NCI-H1930 (cell line): ENCODE measurements at places on chromosomes 4 and X.
A peak's percentile ranks its signal among the peaks of the same experiment; 100 is the strongest.

DNA sequence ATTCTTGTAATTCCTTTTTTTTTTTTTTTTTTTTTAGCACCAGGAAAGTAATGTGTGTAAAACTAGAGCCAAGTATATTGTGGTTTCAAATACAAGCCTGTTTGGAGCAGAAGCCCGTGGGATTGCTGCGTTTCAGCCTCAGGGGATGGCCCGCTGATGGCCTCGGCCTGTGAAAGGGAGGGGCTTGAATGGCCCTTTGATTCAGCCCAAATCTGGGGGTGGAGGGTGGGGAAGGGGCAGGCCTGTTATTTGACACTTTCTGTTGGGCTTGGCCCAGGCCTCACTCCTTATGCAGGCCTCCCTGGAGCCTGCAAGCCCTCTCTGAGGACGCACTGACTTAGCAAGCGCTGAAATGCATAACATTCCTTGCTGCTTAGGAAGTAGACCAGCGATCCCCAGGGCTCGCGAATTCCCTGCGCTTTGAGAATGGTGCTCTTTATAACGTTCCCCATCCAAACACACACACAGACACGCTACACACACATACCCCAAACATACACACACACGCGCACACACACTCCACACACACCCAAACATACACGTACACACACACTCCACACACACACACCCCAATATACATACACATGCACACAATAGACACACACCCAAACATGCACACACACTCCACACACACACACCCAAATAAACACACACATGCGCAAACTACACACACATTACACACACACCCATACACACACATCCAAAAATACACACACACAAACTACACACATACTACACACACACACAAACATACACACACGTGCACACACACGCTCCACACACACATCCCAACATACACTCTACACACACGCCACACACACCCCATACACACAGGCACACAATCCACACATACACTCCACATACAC lies 29.6 kb downstream of the TLR10 start:
- peak; percentile 31 for DNase-seq

- no peak for DNase-seq
These were observed 6.7 kb downstream of the MYL5 start for GRCh38 chr4:680928-681645.

DNA sequence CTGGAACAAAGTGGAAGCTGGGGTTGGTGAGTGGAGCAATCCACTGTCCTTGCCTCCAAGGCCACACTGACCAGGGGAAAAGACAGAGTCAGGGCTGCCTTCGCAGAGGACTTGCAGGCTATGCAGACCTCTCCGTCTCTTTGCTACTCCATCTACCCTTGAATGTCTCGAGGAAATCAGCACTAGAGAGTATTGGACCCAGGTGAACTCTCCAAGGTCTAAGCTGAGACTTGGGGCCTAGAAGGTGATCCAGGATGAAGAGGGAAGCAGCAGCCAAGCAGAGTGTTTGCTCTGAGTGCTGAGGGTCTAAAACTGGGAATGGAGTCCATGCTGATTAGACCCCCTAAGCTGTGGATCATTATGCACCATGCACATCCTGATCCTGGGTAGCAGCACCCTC lies 54.5 kb downstream of the ANXA3 start:
- no peak for DNase-seq

DNA sequence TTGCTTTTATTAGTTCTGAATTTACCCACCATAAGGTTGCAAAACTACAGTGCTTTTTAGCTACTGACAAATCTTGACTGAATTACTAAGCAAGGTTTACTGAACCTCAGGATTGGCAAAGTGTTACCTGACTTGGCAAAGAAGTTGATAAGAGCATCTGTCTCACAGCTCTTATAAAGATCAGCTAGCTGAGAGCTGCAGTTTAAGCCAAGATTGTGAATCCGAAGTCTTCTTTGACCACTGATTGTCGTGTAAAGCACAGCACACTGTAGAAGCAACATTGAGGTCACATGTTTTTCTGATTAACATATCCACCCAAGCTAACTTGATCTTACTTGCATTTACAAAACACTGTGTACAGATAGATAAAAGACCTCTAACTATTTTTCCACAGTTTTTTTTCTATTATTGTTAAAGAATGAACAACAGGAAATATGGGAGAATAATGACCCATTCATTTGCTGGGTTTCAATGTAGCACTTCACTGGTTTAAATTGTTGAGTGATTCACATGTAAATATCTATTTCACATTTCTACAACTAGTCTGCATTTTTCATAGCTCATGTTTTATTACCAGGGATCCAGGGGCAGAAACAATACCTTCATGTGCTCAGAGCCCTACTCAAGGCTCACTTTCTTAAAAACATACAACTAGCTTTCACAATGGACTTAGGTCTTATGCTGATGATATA lies 54.0 kb downstream of the METTL14 start:
- DNase-seq = no peak

GRCh38 chrX:9635803-9636202 lies 129.8 kb downstream of the GPR143 start:
- DNase-seq = no peak

DNA sequence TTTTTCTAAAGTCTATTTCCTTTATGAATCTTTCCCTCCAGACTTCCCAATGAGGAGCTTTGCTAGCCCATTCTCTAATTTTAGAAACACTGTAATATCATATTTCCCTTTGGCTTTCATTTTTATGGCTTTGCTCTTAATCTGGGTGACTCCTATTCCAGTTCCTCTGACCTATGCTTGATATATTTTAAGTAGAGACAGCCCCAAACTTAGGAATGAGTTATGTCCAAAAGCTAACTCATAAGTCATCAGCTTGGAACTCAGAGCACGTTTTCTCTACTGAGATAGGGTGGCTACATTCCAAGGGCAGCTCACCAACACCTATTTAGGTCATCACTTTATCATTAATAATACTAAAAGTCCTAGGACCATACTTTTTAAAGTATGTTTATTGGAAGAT lies 77.8 kb downstream of the OR13H1 start:
- no peak for DNase-seq

DNA sequence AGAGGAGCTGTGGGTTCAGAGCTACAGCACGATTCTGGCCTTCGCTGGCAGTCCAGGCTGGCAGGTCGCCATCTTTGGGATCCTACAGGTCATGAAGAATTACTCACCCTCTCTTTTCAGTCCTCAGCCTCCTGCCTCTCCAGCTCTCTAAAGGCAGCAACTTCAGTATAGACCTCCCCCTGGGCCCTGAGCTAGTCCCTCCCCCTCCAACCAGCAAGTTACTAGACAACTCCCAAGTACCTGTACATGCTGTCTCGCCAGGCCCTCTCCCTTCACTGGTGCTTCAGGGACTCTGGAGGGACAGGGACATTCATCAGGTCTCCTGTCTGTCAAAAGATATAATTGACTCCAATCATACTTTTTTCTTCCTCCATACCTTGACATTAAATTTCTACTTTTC lies at the start of gene GPR119:
GPR119 (minus strand) TSS at position 155 of the 400 bp plus-strand sequence. CDS start 227 bp downstream, outside the sequence.
- DNase-seq = no peak

- DNase-seq = no peak
These were observed 24.3 kb upstream of the GPR34 start for GRCh38 chrX:41664375-41664901.

- DNase-seq = no peak
These were observed 98.6 kb downstream of the HUWE1 start for GRCh38 chrX:53587795-53588420.

GRCh38 chr4:41538887-41539498 lies 1.0 kb downstream of the LIMCH1 start:
- DNase-seq = no peak

GRCh38 chrX:10358958-10359357 lies 202.2 kb downstream of the CLCN4 start:
- DNase-seq = no peak

GRCh38 chrX:40377684-40378083 lies 203.1 kb upstream of the ATP6AP2 start:
- no peak for DNase-seq

- DNase-seq = no peak
These were observed 8.1 kb upstream of the GPR119 start for GRCh38 chrX:130393451-130394074.

GRCh38 chr4:152482211-152482610 lies 53.7 kb downstream of the FBXW7 start:
- no peak for DNase-seq

DNA sequence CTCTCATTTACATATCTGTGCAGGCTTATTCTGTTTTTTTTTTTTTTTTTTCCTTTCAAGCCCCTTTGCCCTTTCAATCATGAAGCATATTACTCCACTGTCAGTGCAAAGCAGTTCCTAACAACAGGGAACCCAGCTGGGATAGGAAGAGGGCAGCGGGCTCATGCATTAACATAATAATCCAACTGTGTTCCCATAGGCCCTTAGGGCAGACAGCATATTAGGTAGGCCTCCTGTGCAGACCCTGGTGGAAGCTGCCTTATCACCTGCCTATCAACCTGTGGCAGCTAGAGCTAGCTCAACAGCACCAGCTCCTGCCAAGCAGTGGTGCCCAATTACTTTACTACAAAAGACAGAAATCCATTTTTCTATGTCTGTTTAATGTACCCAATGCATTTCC lies 49.3 kb downstream of the SLC10A7 start:
- DNase-seq = no peak

GRCh38 chr4:26723216-26723615 lies 137.4 kb upstream of the STIM2 start:
- DNase-seq = no peak

GRCh38 chr4:127400731-127401346 lies 231.9 kb upstream of the INTU start:
- peak; percentile 10 for DNase-seq

DNA sequence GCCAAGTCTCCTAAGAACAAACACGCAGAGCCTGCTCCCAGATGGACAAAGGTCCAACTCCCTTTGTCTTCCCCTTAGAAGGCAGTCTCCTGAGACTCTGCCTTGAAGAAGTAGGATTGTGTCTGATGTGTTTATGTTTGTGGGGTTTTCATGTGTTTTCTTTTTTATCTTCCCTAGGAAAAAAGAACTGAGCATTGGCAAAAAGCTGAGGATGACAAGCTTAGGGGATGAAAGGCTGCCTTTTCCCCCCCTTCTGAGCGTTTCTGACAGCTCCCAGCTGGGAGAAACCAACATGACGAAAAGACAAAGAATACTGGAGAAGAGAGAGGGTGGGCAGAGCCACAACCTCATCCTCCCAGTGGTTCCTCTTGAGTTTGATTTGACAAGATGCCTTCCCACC lies 181.1 kb downstream of the EVC2 start:
- no peak for DNase-seq
